ENCODE measurements at places on chromosomes 1 and 21. TPM values are rescaled to one million over a fixed set of nuclear protein-coding genes. Genes with fewer than 3 reads are reported as not detected.

The IL12RB2 gene
- total RNA-seq: not detected

The OR2L5 gene
- total RNA-seq: not detected

The E2F2 gene
- total RNA-seq: 212 TPM

The S100A14 gene
- total RNA-seq: not detected

The ERVH48-1 gene
- total RNA-seq: not detected

The SH2D1B gene
- not detected for total RNA-seq

The SLC44A3 gene
- not detected for total RNA-seq

The ADORA1 gene
- total RNA-seq: not detected

The CAMTA1 gene
- 73.3 TPM for total RNA-seq

The IL19 gene
- total RNA-seq: not detected

The ZNF670 gene
- 8.0 TPM for total RNA-seq

The RAB42 gene
- total RNA-seq: not detected

The NES gene
- not detected for total RNA-seq

The TTF2 gene
- total RNA-seq: 133 TPM

The ERICH3 gene
- not detected for total RNA-seq

The HNRNPU gene
- total RNA-seq: 610 TPM

The CELSR2 gene
- total RNA-seq: 12.5 TPM

The KIFAP3 gene
- total RNA-seq: 12.5 TPM

The MYBPHL gene
- not detected for total RNA-seq

The TBX19 gene
- 0.74 TPM for total RNA-seq

The S100A8 gene
- total RNA-seq: not detected

The OR2L8 gene
- not detected for total RNA-seq

The HSD3B2 gene
- not detected for total RNA-seq

The PODN gene
- total RNA-seq: not detected

The S100B gene
- not detected for total RNA-seq

The OR14K1 gene
- total RNA-seq: not detected

The WDR64 gene
- total RNA-seq: not detected

The PADI2 gene
- not detected for total RNA-seq

The GJA8 gene
- total RNA-seq: not detected

The RNF223 gene
- not detected for total RNA-seq

The CFAP74 gene
- total RNA-seq: not detected

The CYP4Z1 gene
- not detected for total RNA-seq

The NPHS2 gene
- not detected for total RNA-seq

The NUCKS1 gene
- 301 TPM for total RNA-seq

The LCE1D gene
- not detected for total RNA-seq

The RIPK4 gene
- total RNA-seq: not detected

The ERG gene
- not detected for total RNA-seq

The KANK4 gene
- not detected for total RNA-seq

The MEGF6 gene
- total RNA-seq: 0.15 TPM

The CD1B gene
- total RNA-seq: not detected

The CELA2A gene
- total RNA-seq: not detected

The LIN28A gene
- total RNA-seq: not detected

The KCNK1 gene
- total RNA-seq: not detected

The LCE1C gene
- not detected for total RNA-seq

The ENAH gene
- 18.1 TPM for total RNA-seq

Data from OCI-LY7 (cell line).